ENCODE measurements at places on chromosomes 2 and 18.

DNA sequence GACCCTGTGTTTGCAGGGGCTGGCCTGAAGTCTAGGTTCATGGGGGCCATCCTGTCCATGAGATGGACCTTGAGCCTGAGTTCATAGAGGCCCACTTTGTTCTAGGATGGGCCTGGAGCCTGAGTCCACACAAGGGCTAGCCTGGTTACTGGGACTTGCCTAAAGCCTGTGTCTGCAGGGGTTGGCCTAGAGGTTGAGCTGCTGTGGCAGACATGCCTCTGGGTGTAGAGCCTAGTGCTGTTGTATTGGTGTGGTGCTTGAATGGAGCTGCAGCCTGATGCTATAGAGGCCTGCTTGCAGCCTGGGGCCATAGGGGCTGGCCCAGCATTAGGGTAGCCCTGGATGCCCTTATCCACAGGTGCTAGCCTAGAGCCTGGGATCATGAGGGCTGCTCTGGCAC is 23.9 kb upstream of the RASGRP3 start:
- no peak for DNase-seq

- peak; percentile 14 for DNase-seq
Measured at GRCh38 chr2:189082376-189082975, 97.1 kb downstream of the COL5A2 start.

DNA sequence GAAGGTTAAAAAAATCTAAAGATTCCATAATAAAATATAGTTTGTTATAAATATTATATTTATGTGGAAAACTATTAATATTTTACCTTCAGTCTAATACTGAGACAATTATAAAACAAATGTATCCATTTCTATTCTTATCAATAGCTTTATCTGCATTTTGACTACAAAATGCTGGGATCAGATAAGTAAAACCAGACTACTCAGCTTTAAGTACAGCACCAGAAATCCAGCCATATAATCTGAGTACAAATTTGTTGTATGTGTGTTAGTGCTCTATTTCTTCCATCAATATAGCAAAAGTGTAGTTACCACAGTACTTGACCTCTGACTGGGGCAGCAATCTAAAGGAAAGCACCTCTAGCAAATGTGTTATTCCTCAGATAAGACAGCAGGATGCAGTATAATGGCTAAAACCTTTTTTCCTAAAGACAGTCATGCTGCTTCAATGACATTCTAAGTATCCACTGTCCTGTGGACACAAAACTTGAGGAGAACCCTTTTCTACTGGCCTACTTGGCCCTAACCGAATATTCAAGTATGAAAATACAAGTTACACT is 68.1 kb downstream of the OLA1 start:
- DNase-seq: no peak

DNA sequence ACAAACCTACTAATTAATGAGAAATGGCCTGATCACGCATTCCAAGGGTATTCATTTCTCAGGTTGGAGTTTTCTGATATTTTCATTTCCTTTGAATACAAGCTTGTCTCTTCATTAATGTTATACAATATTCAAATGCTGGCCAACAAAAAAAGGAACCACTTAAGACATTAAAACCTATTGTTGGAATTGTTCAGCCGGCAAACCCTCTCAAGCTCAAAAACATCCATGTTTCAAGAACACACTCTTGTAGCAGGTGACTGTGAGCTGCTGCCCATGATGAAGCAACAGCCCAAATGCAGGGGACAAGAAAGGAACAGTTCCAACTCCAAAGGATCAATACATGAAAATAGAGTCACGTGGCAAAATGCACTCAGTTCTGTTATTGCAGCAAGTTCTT is 454.5 kb downstream of the BCL11A start:
- no peak for DNase-seq

DNA sequence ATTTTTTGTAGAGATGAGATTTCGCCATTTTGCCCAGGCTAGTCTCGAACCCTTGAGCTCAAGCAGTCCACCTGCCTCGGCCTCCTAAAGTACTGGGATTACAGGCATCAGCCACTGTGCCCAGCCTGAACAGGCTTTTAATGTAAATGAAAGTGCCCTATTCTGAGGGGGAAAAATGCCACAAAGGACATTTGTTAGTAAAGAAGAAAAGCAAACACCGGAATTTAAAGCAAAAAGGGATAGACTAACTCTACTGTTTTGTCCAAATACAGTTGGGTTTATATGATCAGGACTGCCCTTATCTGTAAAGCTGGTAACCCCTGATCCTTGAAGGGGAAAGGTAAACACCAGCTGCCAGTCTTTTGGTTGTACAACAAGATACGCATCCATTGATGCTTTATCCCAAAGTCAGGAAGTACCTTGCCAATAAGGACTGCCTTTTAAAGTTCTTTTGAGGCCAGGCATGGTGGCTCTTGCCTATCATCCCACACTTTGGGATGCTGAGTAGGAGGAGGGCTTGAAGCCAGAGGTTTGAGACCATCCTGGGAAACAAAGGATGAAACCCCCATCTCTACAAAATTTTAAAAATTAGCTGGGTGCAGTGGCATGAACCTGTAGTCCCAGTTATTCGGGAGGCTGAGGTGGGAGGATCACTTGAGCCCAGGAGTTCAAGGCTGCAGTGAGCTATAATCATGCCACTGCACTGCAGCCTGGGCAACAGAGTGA is 13.1 kb downstream of the CLEC4F start:
- DNase-seq: no peak

GRCh38 chr18:48136827-48137373 is 206.4 kb upstream of the SMAD2 start:
- no peak for DNase-seq

- peak; percentile 92 for DNase-seq
Measured at GRCh38 chr2:85707304-85707703, 13.1 kb downstream of the GNLY start.

DNA sequence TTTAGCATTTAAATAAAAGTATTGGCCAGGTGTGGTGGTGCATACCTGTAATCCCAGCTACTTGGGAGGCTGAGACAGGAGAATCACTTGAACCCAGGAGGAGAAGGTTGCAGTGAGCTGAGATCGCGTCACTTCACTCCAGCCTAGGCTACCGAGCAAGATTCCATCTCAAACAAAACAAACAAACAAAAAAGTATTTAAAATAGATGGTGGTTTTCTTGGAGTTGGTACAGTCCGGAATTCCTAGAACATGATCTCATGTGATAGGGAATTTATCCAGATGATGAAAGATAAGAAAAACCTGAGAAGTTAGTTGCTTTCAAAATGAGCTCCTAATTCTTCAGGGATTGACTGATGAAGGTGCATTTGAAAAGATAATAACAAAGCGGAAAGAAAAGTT is 62.0 kb downstream of the BIRC6 start:
- DNase-seq: no peak

GRCh38 chr18:67876871-67877270 is 360.4 kb upstream of the DSEL start:
- peak; percentile 9 for DNase-seq

DNA sequence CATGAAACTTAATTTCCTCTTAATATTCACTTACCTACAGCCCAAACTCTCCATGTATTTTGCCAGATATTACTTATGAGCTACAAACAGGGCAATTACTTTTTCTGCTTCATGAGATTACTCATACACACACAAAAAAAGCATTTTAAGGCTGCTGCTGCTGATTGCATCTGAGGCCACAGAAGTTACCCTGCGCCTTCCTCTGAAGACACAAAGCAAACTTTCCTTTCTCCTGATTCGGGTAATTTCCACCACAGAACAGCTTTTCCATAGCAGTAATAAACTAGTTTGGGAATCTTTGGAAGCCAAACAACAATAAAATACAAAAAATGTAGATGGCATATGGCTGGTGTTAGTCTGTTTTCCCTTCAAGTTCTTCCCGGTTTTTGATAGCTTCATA is 6.2 kb downstream of the TTC32 start:
- no peak for DNase-seq

GRCh38 chr18:59917422-59917821 is 17.6 kb downstream of the PMAIP1 start:
- DNase-seq: no peak

DNA sequence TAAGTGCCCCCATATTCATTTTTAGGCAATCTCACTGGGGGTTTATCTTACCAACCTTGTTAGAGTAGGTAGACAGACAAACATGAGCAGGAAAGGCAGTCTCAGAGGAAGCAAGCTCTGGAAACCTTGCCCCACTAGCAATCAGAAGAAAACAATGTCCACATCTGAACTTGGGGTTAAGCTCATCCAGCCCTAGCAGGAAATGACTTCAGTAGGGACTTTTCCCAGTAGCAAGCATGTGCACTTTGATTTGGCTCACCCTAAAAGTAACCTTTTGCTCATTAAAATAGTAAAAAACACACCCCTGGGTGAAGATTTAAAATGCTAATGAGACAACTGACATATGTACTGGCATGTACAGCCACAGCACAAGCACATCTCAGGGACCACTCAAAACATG is 175.5 kb downstream of the AKAIN1 start:
- no peak for DNase-seq

DNA sequence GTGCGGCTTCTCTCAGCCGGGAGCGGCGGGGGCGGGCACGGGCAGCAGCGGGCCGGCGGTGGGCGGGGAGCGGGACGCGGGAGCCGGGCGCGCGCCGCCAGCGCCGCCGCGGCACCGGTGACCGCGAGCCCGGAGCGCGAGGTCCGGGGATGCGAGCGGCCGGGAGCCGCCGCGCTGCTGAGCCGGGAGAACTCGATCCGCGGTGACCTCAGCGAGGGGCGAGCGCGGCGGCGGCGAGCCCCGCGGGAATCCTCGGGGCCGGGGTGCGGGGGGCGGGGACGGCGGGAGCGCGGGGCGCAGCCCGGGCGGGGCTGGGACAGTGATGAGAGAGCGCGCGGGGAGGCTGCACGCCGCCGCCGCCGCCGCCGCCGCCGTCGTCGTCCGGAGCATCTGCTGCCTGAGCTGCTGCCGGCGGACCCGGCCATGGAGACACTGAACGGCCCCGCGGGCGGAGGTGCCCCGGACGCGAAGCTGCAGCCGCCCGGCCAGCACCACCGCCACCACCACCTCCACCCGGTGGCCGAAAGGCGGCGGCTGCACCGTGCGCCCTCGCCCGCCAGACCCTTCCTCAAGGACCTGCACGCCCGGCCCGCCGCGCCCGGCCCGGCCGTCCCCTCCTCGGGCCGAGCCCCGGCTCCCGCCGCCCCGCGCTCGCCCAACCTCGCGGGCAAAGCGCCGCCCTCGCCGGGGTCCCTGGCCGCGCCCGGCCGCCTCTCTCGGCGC is at the start of gene MTCL1:
TSS of gene MTCL1 (plus strand) at position 319 of the 723 bp plus-strand sequence. CDS start at position 424, 105 bp downstream.
- DNase-seq: no peak

DNA sequence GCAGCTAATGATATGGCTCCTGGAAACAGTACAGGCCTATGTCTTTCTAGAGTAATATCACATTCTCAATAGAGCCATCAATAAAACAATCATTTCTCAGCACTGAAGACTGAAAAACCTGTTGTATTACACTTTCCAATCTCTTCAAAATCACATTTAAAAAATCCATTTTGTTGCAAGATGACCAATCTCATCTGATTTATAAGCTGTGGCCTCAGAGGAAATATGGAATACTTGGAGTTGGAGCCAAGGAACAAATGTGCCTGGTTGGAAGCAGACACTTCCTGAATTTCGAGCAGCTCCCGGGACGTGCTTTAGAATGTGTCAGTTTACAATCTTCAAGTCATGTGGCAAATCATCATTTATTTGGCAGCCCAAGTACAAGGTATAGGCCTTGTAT is 114.5 kb downstream of the ADCYAP1 start:
- no peak for DNase-seq

- no peak for DNase-seq
Measured at GRCh38 chr2:126990605-126991532, 92.2 kb downstream of the TEX51 start.

- DNase-seq: no peak
Measured at GRCh38 chr2:120922571-120923332, 187.1 kb downstream of the GLI2 start.

DNA sequence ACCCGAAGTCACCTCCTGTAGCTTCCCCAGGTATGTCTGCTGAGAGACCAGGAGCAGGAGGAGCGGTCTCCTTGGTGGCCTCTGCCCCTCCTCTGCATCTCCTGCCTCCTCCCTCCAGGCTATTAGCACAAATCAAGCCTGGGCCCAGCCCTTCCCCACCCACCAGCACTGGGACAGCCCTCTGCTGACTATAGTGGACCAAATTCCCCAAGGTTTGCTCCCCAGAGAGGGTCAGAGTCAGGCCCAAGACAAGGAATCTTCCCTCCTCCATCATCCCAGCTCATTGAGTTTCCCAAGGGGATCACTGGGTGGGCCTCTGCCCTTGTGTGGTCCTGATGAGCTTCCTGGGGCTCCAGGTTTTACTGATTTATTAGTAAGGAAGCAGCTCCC is 62.1 kb downstream of the EMILIN2 start:
- DNase-seq: no peak

DNA sequence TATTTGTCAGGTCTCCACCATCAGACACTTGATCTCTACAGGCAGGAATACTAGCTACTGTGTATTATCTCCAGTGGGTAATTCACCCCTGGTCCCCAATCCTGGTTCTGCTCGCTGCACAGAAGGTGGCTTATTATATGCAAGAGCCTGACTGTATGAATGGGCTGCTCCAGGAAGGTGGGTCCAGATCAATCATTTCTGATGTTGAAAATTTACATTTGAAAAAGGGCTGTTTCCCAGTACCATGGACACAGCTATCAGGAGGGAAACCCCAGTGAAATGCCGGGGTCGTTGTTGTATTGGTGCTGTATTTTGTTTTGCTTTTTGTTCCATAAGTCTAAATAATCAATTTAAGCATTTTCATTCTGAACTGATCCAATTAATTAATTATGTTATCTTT is 367.6 kb downstream of the RND3 start:
- no peak for DNase-seq

DNA sequence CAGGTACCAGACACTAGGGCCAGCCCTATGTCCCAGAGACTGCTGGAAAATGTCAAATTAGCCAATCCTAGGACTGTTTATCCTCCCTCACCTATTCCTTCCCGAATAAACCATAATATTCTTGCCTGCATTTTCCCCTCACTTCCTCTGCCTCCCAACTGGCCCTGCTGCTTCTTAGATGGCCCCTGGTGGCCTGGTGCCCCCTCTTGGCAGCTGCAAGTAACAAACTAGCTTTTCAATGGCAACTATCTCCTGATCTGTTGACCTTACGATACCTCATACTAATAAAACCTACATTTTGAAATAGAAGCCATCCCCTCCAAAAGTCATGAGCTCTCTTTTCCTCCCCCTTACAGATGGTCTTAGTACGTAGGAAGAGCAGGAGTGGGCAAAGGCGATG is 132.0 kb downstream of the ALPK2 start:
- no peak for DNase-seq

DNA sequence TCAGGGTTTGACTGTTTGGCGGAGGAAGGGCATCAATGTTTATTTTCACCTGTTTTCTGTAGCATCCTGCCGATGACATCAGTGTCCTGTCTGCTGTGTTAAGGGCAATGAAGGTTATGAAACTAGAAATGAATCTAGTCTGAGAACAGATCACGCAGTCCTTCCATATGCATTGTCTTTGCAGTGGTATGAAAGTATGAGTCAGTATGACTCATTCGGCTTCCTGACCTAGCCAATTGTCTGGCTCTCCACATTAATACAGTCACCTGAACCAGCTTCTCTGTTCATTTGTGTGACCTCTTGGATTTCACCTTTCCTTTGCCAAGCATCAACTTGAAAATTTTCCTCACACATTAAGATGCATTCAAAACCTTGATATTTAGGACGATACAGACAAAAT is 353.8 kb downstream of the RND3 start:
- DNase-seq: no peak

Data from pons (tissue), 1 donor.